ENCODE measurements at places on chromosomes 6 and 20. TPM values are rescaled to one million over a fixed set of nuclear protein-coding genes. Genes with fewer than 3 reads are reported as not detected.

GRCh38 chr6:70375882-70376281 is 37.4 kb upstream of the FAM135A start:
- DNase-seq: no peak

DNA sequence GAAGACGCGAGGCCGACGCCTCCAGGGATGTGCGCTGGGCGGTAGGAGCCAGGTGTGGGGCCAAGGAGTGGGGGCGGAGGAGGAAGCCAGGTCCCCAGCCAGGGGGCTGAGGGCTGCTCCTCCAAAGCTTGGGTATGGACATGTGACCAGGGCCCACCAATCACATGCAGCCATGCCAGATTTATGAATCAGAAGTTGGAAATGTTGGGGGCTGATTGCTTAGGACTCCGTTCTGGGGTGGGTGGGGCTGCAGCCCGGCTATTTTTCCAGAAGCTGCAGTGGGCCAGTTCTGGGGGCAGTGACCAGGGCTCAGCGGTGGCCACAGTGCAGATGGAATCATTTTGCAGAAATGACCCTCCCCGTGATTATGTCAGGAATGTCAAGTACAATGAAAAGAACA is 96.0 kb downstream of the CEBPB start:
- DNase-seq: peak; percentile 95

GRCh38 chr6:125586074-125586473 is 163.4 kb upstream of the HEY2 start:
- no peak for DNase-seq

GRCh38 chr6:157862706-157863105 is 39.7 kb downstream of the SNX9 start:
- no peak for DNase-seq

DNA sequence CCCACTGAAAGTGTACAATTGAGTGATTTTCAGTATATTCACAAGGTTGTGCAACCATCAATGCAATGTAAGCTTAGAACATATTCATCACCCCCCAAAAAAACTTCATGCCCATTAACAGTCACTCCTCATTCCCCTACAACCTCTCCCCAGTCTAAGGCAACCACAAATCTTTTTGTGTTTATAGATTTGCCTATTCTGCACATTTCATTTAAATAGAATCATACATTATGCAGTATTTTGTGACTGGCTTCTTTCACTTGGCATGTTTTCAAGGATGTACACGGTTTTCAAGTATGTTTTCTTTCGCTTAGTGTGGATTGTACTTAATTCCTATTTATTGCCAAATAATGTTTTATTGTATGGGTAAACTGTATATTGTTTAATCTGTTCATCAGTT is 329.3 kb upstream of the RNF24 start:
- no peak for DNase-seq

Gene CYP39A1
- 2.6 TPM for total RNA-seq

Gene BNIP5
- 0.04 TPM for total RNA-seq

Gene COX7A2
- 192 TPM for total RNA-seq

Gene KIAA1755
- total RNA-seq: 1.4 TPM

Gene PI16
- not detected for total RNA-seq

Data from SJCRH30 (cell line).